GM23248 (cell line): ENCODE measurements at places on chromosomes 4 and X. TPM values are rescaled to one million over a fixed set of nuclear protein-coding genes. Genes with fewer than 3 reads are reported as not detected.

- DNase-seq, result peak; percentile 61
Observed at GRCh38 chr4:169269916-169270809, 593 bp downstream of the SH3RF1 start.

- peak; percentile 95 for DNase-seq
Observed at GRCh38 chr4:4625488-4625887, 83.6 kb upstream of the STX18 start.

DNA sequence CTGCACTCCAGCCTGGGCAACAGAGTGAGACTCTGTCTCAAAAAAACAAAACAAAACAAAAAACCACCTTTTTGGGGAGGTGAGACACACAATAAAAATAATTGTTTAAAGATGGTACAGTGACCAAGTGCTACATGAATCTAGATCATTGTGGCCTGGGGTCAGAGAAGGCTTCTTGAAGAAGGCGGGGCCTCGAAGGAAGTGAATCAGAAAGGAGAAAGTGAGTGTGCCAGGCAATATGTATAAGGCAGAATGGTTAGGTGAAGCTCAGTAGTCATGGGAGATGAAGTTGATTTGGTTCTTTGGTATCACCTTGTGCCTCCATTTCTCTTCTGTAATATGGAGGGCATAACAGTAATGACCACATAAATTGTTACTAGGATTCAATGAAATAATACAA lies 58.9 kb downstream of the DOCK11 start:
- DNase-seq, result peak; percentile 32

DNA sequence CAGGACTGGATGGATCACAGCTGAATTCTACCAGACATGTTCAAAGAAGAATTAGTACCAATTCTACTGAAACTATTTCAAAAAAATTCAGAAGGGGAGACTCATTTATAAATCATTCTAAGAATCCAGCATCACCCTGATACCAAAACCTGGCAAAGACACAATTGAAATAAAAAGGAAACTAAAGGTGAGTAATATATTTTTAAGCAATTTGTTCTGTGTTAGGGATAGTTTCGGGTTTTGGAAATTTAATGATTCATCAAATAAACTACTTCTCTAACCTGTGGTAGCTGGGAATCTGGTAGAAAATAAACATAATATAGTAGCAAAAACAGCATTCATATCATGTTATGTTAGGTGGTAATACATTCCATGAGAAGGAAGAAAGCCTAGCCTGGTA lies 662.2 kb upstream of the BOD1L1 start:
- DNase-seq, result no peak

- DNase-seq, result peak; percentile 82
Observed at GRCh38 chrX:66638591-66639500, at the start of gene EDA2R. Gene EDA2R (minus strand): TSS chrX:66639078. CDS start chrX:66616020, 23,058 bp downstream.

DNA sequence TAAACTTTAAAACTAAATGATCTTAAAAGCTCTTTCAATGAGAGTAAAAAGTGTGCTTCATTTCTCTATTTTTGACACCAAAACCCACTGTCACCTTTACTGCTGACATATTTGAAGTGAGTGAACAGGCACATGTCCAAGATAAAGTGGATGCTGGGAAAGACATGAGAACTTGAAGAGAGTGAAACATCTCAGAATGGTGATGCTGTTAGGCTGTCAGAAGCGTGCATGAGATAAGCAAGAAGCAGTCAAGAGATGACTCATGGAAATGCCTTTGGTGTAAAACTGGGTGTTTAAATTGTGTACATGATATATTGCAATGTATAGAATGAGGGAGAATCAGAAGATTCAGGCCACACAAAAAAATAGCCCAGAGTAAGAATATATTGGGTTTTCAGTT lies 21.8 kb upstream of the GBA3 start:
- peak; percentile 17 for DNase-seq

DNA sequence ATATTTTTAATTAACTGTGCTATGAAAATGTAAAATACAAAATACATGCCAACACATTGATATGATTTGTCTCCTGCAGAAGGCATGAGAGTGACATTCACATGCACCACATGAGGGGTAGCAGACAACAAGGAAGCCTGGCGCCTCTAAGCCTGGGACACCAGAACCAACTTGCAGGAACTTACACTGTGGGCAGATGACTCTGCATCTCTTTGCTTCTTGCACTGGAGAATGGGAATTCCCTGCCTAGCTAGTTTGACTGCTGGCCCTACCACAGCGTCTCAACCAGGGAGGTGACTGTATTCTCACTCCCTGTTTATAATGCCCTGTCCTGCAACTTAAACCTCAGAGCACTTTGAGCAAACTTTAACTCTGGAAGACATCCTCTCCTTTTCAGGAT lies 40.5 kb downstream of the PAGE2 start:
- no peak for DNase-seq

DNA sequence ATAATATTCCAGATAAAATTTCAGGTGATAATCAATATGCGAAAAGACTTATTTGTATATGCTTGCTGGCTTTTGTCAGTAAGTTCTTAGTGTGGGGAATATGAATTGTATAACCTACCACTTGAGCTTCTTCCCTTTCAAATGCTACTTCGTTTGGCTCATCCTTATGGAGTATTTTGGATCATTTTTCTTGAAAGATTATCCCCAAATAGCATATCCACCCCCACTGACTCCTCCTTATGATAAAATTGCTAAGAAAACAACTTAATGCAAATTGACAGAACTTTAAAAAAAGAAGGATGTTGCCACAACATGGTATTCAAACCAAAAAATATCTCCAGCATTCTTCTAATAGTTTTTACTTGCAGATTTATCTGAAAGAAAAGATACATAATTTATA lies 393.3 kb downstream of the PPP3CA start:
- no peak for DNase-seq

GRCh38 chrX:1491851-1492349 lies 39.2 kb upstream of the ASMTL start:
- peak; percentile 14 for DNase-seq

GRCh38 chr4:110088670-110089069 lies 109.7 kb downstream of the ELOVL6 start:
- DNase-seq, result peak; percentile 62

DNA sequence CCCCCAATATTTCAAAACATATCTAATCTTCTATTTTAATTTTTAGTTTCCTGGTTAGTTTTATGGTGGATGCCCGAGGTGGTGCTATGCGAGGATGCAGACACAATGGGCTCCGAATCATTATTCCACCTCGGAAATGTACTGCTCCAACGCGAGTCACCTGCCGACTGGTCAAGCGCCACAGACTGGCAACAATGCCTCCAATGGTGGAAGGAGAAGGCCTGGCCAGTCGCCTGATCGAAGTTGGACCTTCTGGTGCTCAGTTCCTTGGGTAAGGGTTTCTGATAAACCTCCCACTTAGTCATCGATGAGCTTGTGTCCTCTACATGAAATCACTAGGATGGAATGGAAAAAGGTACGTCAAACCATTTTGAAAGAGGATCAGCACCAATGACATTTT lies 280.7 kb downstream of the ANK2 start:
- no peak for DNase-seq

GRCh38 chr4:170990989-170991589 lies 822.1 kb upstream of the GALNTL6 start:
- peak; percentile 3 for DNase-seq

DNA sequence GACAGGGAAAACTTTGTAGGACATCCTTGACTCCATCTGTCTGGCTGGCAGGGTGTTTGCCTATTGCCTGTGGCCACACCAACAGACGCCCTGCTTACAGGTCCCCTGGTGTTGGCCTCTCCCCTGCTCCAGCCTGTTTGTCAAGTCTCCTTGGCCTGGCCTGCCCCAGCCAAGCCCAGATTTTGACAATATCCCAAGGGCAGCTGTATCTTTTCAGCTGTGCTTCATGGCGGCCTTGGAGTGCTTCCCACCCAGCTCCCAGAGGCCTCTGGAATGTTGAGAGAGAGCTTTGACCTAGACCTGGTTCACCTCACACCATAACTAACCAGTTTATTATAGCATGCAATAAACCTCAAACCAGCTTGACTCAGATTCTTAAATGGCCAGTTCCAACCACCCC lies 204.0 kb upstream of the NHS start:
- DNase-seq, result no peak

- no peak for DNase-seq
Observed at GRCh38 chr4:5955856-5956255, 62.4 kb downstream of the C4orf50 start.

GRCh38 chrX:119398587-119398973 lies 556 bp upstream of the SLC25A43 start:
- peak; percentile 36 for DNase-seq

GRCh38 chr4:146155152-146155724 lies 20.3 kb upstream of the LSM6 start:
- no peak for DNase-seq

- DNase-seq, result no peak
Observed at GRCh38 chr4:145921231-145921630, 17.4 kb downstream of the ZNF827 start.

- DNase-seq, result no peak
Observed at GRCh38 chr4:17280261-17281018, 231.4 kb downstream of the QDPR start.

DNA sequence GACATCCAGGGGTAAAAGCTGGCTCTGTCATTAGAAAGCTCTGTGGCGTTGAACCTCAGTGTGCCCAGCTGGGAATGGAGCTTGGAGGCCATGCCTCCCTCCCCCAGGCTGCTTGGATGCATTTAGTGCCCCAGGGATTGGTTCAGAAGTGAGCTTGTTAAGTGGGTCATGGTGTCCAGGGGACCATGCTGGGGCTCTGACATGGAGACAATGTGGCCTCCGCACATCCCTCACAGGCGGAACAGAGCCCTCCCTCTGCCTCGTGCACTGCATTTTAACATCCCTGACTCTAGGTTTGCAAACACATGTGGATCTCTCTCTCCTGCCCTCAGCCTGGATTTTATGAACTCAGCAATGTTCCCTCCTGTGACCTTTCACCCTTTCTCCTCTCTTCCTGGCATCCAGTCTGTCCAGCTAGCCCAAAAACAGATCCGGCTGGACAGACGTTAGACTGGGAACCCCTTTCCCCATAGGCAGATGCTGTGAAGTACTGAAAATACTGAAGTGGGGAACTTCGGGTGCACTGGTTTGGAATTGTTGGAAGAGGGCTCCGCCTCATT lies 81.5 kb downstream of the SORCS2 start:
- no peak for DNase-seq

The USP51 gene
- polyA plus RNA-seq, result 0.23 and 0.48 TPM in 2 replicates

The ARHGAP4 gene
- 0.43 and 0.45 TPM in 2 replicates for polyA plus RNA-seq

The CLGN gene
- 2.5 and 2.7 TPM in 2 replicates for polyA plus RNA-seq

The ASMTL gene
- polyA plus RNA-seq, result 36.2 and 38.4 TPM in 2 replicates

The ITGB1BP2 gene
- polyA plus RNA-seq, result not detected in 2 replicates

The SLC16A2 gene
- 55.6 and 56.8 TPM in 2 replicates for polyA plus RNA-seq

The NPNT gene
- polyA plus RNA-seq, result 0.05 TPM in 1 of 2 replicates, not detected in the other

The MTNR1A gene
- polyA plus RNA-seq, result not detected in 2 replicates

The EOLA2 gene
- 45.2 and 48.2 TPM in 2 replicates for polyA plus RNA-seq

The PHOX2B gene
- not detected in 2 replicates for polyA plus RNA-seq

The NEXMIF gene
- not detected in 2 replicates for polyA plus RNA-seq

The CCDC110 gene
- 0.13 and 0.44 TPM in 2 replicates for polyA plus RNA-seq

The GUCY1A1 gene
- polyA plus RNA-seq, result 0.05 TPM in 1 of 2 replicates, not detected in the other

The RGS12 gene
- 9.3 and 10.7 TPM in 2 replicates for polyA plus RNA-seq

The F8 gene
- polyA plus RNA-seq, result 5.5 and 6.9 TPM in 2 replicates

The XKRX gene
- polyA plus RNA-seq, result not detected in 2 replicates
